ENCODE measurements at places on chromosomes 5 and 9. TPM values are rescaled to one million over a fixed set of nuclear protein-coding genes. Genes with fewer than 3 reads are reported as not detected.

DNA sequence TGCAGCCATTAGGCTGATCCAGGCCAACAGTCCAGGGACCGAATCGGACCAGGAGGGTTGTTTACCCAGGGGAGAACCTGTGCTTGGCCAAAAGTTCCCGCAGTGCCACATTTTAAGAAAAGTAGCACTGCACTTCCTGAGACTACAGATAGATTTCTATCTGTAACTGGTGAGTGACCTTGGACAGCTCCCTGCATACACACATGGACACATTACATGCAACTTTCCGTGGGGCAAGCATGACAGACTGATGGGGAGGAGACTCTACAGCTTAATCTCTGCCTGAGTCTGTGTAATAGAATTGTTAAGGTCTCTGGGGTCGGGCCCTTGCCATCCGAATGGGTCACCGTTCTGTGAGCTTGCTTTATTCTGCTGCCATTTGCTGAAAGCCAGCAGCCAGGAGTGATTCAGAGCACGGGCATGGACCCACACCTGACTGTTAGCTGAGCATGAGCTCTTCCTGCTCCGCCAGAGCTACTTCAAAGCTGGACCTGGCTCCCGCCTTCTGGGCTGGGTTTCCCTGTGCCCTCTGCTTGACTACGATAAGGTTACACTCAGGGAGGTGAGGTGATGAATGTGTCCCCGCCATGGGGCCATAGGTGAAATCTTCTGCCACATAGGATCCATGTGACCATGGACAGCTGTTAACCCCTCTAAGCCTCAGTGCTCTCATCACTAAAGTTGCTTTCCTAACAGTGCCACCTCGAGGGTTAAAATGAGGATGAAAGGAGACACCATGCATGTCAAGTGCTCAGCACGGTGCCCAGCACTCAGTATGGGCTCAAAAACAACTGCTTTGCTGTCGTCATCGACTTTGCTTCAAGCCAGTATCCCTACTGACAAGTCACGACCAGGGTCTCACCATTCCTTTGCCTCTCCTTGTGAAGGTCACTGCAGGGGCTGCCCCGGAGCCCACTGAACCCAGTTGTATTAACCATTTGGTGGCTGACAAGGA, 200.0 kb downstream of the MELK start:
- no peak for DNase-seq

DNA sequence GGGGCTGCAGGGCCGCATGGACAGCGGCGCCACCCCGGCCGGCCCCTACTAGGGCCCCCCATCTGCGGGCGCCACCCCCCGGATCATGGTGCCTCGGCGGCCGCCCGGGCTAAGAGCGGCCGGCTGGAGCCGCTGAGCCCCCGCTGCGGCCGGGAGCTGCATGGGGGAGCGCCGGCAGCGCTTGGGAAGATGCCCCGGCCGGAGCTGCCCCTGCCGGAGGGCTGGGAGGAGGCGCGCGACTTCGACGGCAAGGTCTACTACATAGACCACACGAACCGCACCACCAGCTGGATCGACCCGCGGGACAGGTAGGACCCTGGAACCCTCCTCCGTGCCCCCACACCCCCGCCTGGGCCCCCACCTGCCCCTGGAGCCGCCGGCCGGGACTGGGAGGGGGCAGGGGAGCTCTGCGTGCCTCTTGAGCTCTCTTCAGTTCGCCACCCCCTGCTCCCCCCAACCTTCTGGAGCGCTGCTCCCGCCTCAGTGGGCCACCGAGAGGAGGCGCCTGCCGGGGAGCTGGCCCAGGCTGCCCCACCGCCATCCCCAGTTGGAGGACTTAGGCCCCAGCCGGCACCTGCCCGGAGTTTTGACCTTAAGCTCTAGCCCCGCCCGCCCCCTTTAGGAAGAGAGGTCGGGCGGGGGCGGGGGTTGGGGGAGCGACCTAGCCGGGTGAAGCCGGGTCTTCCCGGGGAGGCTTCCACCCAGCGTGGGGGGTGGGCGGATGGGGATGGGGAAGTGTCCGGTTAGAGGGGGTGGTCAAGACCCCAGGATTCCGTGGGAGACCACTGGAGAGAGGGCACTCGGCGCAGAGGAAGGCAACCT, 730 bp downstream of the WWC1 start:
- no peak for DNase-seq

DNA sequence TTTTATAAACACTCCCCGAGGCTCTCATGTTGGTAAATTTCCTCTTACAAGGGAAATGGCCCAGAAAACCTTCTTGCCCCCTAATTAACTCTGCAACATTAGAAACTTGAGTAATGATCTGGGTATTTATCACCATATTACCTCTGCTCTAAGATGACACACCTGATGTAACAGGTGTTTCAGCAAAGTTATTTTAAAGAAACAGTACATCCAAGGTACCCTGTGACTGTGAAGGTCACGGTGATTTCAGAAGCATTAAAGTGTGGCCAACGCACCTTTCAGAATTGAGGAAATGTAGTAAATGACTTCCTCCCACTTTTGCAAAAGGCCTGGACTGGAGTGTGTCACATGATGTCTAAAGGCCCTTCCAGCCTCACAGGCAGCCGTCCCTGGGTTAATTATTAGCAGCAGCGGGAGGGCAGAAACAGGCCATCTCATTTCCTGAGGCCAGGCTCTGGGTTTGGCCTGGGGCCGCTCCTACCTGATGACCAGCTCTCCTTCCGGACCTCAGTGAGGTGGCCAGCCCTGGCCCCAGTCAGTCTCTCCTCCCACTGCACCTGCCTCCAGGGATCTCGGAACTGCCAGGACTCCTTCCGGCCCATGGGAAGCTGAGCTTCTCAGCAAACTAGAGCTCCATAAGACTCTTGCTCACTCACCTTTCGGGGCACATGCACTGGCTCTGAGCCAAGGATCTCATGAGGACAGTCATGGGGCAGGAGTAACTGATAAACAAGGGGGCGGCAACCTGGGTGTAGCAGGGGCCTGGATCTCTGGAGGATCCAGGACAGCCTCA, 20.7 kb downstream of the PTPN3 start:
- no peak for DNase-seq

DNA sequence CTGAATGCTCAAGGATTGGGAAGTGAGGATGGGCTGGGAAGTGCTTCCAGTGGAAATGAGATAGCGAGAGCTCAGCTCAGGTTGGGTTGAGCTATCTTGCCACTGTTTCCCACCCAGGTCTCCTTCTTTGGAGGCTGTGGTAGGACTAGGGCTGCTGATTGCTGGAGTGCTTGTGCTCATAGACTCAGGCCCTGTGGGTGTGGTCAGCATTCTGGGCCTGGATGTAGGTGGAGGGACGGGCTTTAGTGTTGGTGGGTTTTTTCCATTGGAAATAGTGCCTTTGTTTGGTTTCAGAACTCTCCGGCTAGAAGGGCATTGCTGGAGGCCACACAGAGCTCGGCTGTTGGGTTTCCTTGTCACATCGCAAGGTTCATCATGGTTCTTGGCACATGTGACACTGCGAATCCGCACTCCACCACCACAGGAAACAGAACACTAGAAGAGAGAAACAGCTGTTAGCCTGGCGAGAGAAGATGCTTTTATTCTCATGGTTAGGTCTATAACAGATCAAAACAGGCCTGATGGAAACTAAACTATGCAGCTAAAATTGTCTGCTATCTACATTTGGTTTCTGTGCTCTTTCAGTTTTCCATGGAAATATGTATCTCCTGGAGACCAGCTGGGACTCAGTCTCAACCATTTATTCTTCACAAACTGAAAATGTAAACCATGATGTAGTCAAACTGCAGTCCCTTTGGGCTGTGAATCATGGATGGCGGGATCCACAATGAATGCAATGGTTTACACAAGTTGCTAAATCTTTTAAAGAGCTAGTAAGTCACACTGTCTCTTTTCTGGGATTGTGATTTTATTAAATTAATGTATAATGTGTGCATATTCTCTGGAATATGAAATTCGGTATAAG, 136.2 kb downstream of the TARS1 start:
- no peak for DNase-seq

GRCh38 chr9:96646081-96646991, 8.8 kb downstream of the PRXL2C start:
- DNase-seq, result no peak

DNA sequence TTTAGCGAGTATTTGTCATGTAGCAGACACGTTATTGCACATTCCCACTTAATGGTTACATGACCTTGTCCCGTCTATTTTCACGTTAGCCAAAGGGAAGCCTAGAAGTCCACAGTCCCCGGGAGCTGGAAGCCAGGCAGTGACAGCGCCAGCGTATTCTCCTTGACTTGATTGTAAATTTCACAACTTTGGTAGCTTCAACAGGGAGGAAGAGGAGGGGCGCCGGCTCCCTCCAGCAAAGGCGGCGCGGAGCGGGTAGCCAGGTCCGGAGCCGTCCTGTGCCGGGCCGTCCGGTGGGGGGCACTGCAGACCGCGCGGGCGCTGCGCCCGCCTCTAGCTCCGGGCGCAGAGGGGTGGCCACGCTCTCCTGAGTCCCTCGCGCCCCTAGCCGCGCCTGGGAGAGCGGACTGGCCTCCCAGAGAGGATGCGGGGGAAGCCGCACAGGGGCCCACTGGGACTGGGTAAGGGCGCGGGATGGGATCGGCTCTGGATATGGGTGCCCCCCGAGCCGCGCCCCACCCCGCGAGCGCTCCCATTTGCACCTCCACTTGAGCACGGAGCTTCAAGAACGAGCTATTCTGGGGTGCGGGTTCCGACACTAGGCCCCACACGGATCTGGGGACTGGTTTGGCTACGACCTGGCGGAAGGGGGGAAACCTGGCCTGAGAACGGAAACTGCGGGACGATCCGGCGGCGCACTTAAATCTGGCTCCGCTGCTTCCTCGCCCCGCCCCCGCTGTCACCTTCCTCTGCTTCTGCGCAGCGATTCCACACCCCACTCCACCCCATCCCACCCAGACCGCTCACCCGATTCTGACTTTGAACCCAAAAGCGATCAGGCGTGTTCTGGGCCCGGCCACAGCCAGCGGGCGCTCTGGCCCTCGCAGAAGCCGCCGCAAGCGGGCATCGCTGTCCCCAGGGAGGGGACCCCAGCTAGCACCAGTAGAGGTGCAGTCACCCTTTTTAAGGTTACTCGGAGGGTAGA, 23.8 kb downstream of the KLF4 start:
- no peak for DNase-seq

- DNase-seq, result no peak
Measured at GRCh38 chr5:99020698-99021048, 91.9 kb upstream of the CHD1 start.

GRCh38 chr5:163706053-163706771, 200.8 kb downstream of the MAT2B start:
- no peak for DNase-seq

DNA sequence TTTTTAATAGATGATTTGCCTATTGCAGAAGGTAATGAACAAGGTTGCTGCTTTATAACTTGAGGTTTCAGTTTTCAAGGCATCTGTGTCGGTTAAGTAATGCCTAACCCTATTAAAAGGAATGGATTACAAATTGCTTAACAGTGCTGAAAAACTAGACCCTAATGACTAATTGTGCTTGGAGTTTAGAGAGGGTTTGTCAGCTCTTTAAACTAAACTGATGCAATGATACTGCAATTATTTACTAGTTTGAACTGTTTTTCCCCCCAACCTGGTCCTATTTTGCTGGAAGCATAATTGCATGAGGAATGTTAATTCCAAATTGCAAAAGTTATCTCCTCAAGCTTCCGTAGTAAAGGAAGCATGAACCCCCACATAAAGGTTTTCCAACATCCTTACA, 39.3 kb upstream of the TLX3 start:
- DNase-seq, result peak; percentile 43

DNA sequence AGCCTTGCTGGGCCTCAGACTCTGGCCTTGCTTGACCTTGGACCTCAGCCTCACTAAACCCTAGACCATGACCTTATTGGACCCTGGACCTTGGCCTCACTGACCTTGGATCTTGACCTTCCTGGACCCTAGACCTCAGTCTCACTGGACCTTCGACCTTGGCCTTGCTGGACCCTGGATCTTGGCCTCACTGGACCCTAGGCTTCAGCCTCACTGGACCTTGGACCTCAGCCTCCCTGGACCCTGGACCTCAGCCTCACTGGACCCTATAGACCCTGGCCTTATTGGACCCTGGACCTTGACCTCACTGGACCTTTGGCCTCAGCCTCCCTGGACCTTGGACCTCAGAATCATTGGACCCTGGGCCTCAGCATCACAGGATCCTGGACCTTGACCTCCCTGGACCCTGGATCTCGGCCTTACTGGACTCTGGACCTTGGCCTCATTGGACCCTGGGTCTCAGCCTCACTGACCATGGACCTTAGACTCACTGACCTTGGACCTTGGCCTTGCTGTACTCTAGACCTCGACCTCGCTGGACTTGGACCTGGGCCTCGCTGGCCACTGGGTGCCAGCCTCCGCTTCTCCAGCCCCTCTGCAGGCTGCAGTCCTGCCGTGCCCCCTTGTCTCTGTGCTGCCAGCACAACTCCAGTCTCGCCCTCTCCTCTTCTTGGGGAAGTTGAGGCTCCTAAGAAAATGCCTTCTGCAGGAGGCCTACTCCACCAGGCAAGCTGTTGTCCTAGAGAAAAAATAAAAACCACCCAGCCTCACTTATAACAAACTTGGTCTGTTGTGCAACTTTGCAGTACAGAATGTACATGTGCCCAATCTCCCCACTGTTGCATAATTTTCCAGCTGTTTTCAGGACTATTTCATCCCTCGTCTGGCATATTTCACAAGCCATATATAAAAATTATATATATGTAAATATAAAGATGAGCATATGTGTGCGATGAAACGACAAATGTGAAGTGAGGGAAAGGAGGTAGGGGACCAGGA, 11.0 kb upstream of the ADAMTS2 start:
- DNase-seq, result no peak

DNA sequence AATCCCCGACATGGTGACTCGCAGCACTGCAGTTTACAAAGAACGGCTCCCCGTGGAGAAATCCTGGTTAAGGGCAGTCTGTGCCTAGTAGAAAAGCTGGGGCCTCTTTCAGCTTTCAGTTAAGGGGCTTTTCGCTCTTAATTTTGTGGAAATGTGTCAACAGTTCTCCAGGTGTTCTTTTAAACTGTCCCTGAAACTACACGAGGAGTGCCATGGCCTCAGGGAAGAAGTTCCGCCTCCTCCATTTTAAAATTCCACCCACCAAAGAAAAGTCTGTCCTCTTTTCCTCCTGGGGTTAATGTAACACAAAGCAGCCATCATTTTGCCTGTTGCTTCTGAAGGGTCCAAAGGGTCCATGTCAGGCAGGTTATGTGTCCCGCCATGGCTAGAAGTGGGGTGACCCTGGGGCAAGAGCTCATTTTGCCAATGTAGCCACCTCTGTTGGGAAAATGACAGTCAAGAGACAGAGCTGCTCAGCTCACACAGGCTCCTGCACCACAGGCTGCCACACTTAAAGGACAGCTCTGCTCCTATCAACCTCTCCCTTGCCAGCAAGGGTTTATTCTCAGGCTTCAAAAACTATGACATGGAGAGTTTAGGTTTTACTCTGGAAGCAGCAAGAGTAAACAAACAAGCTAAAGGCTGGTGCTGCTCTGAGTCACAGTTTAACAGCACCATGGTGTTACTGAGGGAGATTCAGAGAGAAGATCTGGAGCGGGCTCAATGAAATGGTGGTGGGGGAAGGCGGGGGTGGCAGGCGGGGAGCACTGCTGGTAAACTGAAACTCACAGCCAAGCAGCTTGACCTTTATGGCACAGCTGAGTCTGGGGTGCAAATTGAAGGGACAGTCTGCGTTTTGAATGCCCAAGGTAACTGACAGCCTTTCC, 3.2 kb downstream of the WHRN start:
- DNase-seq, result peak; percentile 54

C9 gene
- total RNA-seq, result not detected

SPOCK1 gene
- 222 TPM for total RNA-seq

SEC16A gene
- 29.2 TPM for total RNA-seq

DIRAS2 gene
- 0.59 TPM for total RNA-seq

Data from NCI-H460 (cell line).